ENCODE measurements at places on chromosomes 6 and 20.

- DNase-seq: no peak
Observed at GRCh38 chr6:68159433-68159832, 475.6 kb upstream of the ADGRB3 start.

DNA sequence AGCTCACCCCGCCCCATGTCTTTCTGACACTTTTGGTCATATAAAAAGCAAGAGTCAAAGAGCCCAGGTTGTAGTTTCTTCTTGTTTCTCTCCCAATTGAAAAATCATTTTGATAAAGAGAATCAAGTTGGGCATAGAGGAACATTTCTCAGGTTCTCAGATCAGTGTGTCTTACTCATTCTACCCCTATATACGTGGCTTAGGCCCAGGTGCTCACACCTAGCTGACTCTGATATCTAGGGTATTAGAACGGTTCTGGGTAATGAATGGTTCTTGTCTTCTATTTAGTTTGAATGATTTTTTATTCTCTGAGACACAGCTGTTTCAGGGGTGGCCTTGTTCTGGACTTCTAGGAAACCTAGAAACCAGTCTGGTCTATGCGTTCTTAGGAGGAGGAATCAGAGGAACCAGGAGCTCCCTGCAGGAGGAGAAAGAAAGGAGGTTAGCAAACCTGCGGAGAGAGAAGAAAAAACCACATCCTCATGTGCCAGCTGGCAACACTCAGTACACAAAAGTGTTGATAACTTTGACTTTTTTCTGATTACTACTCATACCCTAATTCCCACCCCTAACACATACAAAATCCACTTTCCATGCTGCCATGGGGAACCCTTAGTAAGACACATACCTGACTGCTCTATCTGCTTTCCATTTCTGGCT is 178.0 kb downstream of the CLIC5 start:
- no peak for DNase-seq

DNA sequence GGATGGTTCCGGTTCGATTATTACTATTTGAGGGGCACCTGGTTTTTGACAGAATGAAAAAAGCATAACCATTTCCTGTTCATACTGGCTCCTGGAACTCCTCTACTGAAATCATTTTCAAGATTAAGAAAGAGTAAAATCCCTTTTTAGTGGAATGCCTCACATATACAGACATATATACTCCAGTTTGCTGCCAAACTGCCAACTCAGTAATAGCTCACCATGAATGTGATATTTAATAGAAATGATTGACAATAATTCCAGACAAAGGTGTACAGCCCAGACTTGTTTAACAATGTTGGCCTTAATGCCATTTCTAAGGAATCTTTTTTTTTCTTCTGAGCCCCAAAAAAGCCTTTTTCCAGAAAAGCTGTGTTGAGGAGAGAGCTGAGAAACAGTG is 93.1 kb downstream of the JAG1 start:
- DNase-seq: no peak

GRCh38 chr20:56621730-56622129 is 7.4 kb upstream of the TFAP2C start:
- no peak for DNase-seq
